ENCODE measurements at places on chromosomes 7 and 10.

GRCh38 chr7:50302486-50303334 is 1.8 kb upstream of the IKZF1 start:
- H3K27ac ChIP-seq: no peak overlapping the region
- H3K4me3 ChIP-seq: no peak overlapping the region
- no peaks in the 10 kb centered on the region for H3K36me3 ChIP-seq
- peaks cover 25% of the 10 kb centered on the region for H3K27me3 ChIP-seq
- DNase-seq: no peak

- H3K27me3 ChIP-seq: no peaks in the 10 kb centered on the region
- no peak overlapping the region for H3K4me3 ChIP-seq
- H3K4me1 ChIP-seq: no peaks in the 10 kb centered on the region
- H3K36me3 ChIP-seq: no peaks in the 10 kb centered on the region
- no peak overlapping the region for H3K27ac ChIP-seq
These were observed 33.4 kb upstream of the PDGFA start for GRCh38 chr7:552868-553635.

DNA sequence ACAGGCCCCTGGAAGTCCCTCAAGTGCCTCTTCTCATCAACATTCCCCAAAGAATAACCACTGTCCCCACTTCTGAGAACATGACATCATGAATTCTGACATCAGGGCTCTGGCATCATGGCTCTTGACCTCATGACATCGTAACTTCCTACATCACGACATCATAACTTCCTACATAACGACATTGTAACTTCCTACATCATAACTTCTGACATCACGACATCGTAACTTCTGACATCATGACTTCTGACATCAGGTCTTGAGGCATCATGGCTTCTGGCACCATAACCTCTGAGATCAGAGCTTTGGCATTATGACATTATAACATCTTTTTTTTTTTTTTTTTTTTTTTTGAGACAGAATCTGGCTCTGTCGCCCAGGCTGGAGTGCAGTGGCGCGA is 66.7 kb upstream of the FAM20C start:
- no peaks in the 10 kb centered on the region for H3K27me3 ChIP-seq
- H3K4me1 ChIP-seq: peaks cover 6% of the 10 kb centered on the region
- no peak for DNase-seq
- no peaks in the 10 kb centered on the region for H3K36me3 ChIP-seq
- H3K4me3 ChIP-seq: no peak overlapping the region

- H3K27ac ChIP-seq: no peak overlapping the region
- no peaks in the 10 kb centered on the region for H3K4me1 ChIP-seq
- no peaks in the 10 kb centered on the region for H3K27me3 ChIP-seq
- no peak overlapping the region for H3K4me3 ChIP-seq
These were observed 345.5 kb downstream of the REEP3 start for GRCh38 chr10:63866747-63867140.

DNA sequence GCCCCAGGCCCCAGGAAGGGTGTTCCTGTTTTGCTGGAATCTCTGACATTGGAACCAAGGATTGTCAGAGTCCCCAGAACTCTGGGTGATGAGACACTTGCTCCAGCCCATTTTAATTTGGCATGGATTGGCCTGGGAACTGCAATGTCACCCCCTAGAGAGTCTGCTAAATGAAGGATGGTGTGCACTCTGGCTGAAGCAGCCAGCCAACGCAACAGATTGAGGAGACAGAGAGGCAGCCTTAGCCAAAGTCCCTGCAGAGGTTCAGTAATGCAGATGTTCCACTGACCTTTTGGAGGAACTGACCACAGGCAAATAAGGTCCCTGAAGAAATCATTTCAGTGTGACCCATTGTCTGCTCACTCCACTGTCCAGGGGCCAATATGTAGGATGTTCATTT is 13.4 kb downstream of the LRRC18 start:
- DNase-seq: no peak
- H3K36me3 ChIP-seq: no peaks in the 10 kb centered on the region
- no peak overlapping the region for H3K4me3 ChIP-seq
- H3K27me3 ChIP-seq: no peaks in the 10 kb centered on the region

DNA sequence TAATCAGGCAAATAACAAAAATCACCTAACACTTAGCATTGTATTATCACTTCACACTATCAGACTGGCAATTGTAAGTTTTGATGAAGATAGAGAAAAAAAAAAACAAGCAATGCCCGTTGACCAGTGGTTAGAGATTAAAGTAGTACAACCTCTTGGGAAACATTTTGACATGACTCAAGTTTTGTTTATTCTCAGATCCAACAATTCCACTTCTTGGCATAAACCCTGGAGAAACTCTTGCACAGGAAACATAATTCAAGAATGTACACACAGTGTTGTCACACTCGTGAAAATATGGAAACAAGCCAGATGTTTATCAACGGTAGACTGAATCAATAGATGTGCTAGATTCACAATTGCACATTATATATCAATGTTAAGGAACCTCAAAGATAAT is 37.2 kb downstream of the FRMD4A start:
- no peaks in the 10 kb centered on the region for H3K27me3 ChIP-seq
- H3K4me3 ChIP-seq: no peak overlapping the region

- no peak overlapping the region for H3K27ac ChIP-seq
- H3K27me3 ChIP-seq: no peaks in the 10 kb centered on the region
- H3K4me1 ChIP-seq: no peaks in the 10 kb centered on the region
- DNase-seq: no peak
These were observed 215.6 kb downstream of the CREB5 start for GRCh38 chr7:28627896-28628295.

DNA sequence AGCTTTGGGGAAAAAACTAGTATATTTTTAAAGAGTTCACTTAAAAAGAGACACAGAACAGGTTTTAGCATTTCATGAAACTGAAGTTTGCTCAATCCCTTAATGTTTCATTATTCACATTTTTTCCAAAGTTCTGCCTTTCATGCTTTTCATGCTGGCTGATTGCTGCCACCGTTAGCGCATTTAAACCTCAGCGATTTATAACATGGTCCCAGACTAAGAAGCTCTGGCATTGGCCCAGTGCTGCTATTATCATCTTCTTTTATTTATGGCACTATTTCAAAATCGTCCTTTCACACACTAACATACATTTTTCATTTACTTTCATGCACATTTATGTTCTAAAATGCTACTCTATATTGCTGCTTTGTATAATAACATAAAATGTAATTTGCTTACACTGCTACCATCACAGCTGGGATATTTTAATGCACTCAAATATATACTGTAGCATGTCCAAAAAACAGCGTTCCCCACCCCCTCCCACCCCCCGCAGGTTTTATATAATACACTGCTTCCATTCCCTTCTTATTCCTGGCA is 141.9 kb downstream of the MPP7 start:
- no peaks in the 10 kb centered on the region for H3K36me3 ChIP-seq
- H3K27me3 ChIP-seq: no peaks in the 10 kb centered on the region
- no peak overlapping the region for H3K27ac ChIP-seq
- H3K4me1 ChIP-seq: no peaks in the 10 kb centered on the region

DNA sequence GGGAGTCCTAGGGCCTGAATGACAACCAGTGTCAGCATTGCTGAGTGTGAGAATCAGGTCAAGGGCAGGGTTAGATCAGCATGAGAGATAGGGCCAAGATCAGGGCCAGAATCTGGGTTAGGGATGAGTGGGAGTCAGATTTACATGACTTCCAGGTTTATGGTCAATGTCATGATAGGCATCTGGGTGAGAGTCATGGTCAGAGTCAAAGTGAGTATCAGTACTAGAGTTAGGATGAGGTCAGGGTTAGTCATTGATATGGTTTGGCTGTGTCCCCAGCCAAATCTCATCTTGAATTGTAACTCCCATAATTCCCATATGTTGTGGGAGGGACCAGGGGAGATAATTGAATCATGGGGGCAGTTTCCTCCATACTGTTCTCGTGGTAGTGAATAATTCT is 12.3 kb downstream of the MRPS24 start:
- H3K4me3 ChIP-seq: no peak overlapping the region
- H3K27me3 ChIP-seq: no peaks in the 10 kb centered on the region
- no peaks in the 10 kb centered on the region for H3K36me3 ChIP-seq
- DNase-seq: no peak

DNA sequence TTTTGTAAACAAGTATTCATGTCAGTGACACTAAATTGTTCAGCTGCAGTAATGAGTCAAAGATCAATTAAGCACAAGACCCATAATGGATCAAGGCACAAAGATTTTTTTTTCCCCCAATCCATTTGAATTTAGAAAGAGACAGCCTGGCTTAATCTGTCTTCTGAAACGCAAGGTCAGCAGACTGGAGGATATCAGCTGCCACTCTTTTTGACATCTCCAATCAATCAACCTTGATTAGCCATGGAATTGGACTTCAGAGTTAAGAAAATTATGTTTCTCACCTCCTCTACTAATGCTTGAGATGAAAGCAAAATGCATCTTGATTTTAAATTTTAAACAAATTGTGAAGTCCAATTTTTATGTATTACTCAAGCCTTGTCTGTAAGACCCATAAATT is 642.4 kb upstream of the STEAP1 start:
- H3K4me3 ChIP-seq: no peak overlapping the region
- H3K27ac ChIP-seq: no peak overlapping the region
- no peaks in the 10 kb centered on the region for H3K27me3 ChIP-seq
- no peaks in the 10 kb centered on the region for H3K36me3 ChIP-seq
- no peaks in the 10 kb centered on the region for H3K4me1 ChIP-seq
- DNase-seq: no peak

DNA sequence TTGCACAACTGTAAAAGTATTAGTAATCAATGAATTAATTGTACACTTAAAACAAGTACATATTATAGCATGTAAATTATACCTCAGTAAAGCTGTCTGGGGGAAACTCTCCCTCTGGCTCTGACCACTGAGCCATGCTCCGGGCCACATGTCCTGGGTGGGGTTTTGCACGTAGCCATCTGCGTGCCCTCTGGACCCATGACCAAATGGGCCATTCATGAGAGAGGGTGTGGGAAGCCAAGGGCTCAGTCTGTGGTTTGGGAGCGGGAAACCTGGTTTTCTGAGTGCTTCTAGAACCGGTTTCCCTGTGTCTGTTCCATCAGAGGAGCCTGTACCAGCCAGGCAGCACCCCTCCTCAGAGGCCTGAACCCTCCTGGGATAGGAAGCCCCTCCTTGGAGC is 143.2 kb downstream of the SH3PXD2A start:
- no peaks in the 10 kb centered on the region for H3K36me3 ChIP-seq
- no peaks in the 10 kb centered on the region for H3K4me1 ChIP-seq
- H3K27me3 ChIP-seq: no peaks in the 10 kb centered on the region
- H3K4me3 ChIP-seq: no peak overlapping the region
- no peak overlapping the region for H3K27ac ChIP-seq

GRCh38 chr7:112129655-112130323 is 76.4 kb downstream of the DOCK4 start:
- no peaks in the 10 kb centered on the region for H3K36me3 ChIP-seq
- no peak overlapping the region for H3K27ac ChIP-seq
- no peaks in the 10 kb centered on the region for H3K27me3 ChIP-seq

- no peak overlapping the region for H3K4me3 ChIP-seq
- DNase-seq: no peak
- peaks cover 2% of the 10 kb centered on the region for H3K4me1 ChIP-seq
- no peaks in the 10 kb centered on the region for H3K36me3 ChIP-seq
- H3K27me3 ChIP-seq: no peaks in the 10 kb centered on the region
- no peak overlapping the region for H3K27ac ChIP-seq
These were observed 11.0 kb upstream of the DNTT start for GRCh38 chr10:96292971-96293920.

DNA sequence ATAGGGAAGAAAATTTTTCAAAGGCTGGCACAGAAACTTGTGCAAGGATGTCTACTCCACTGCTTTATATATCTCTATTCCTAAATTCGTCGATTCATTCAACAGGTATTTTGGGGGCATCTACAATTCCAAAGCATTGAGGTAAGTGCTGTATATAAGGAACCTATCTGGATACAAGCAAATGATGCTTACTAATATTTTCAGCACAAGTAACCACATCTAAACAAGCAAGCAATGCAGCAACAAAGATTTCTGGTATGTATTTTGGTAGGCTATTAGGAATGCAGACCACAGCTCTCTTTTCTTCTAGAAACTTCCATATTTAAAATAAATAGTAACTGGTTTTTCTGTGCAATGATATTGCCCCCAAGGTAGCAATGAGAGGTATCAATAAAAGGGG is 183.9 kb downstream of the SGMS1 start:
- H3K4me3 ChIP-seq: no peak overlapping the region
- H3K27me3 ChIP-seq: no peaks in the 10 kb centered on the region
- H3K36me3 ChIP-seq: no peaks in the 10 kb centered on the region
- H3K27ac ChIP-seq: no peak overlapping the region

GRCh38 chr7:77205706-77206105 is 6.1 kb upstream of the FGL2 start:
- no peak overlapping the region for H3K4me3 ChIP-seq
- DNase-seq: no peak

GRCh38 chr10:50224330-50224952 is 26.9 kb downstream of the ASAH2 start:
- DNase-seq: no peak
- no peaks in the 10 kb centered on the region for H3K27me3 ChIP-seq
- H3K36me3 ChIP-seq: no peaks in the 10 kb centered on the region
- H3K4me3 ChIP-seq: no peak overlapping the region

DNA sequence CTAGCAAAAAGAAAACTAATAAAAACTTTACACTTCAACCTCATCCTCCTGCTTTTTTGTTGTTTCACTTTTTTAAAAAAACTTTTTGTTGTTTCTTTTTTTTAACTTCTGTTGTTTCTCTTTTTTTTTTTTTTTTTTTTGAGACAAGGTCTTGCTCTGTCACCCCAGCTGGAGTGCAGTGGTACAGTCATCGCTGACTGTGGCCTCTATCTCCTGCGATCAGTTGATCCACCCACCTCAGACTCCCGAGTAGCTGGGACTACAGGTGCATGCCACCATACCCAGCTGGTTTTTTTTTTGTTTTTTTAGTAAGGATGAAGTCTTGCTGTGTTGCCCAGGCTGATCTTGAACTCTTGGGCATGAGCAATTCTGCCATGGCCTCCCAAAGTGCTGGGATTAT is 58.0 kb upstream of the HELLS start:
- no peaks in the 10 kb centered on the region for H3K4me1 ChIP-seq
- no peaks in the 10 kb centered on the region for H3K36me3 ChIP-seq
- no peaks in the 10 kb centered on the region for H3K27me3 ChIP-seq
- no peak overlapping the region for H3K27ac ChIP-seq

- no peak for DNase-seq
- no peak overlapping the region for H3K4me3 ChIP-seq
- no peaks in the 10 kb centered on the region for H3K36me3 ChIP-seq
- H3K27me3 ChIP-seq: no peaks in the 10 kb centered on the region
- no peak overlapping the region for H3K27ac ChIP-seq
These were observed 63.0 kb downstream of the GNAI1 start for GRCh38 chr7:80197627-80198026.

DNA sequence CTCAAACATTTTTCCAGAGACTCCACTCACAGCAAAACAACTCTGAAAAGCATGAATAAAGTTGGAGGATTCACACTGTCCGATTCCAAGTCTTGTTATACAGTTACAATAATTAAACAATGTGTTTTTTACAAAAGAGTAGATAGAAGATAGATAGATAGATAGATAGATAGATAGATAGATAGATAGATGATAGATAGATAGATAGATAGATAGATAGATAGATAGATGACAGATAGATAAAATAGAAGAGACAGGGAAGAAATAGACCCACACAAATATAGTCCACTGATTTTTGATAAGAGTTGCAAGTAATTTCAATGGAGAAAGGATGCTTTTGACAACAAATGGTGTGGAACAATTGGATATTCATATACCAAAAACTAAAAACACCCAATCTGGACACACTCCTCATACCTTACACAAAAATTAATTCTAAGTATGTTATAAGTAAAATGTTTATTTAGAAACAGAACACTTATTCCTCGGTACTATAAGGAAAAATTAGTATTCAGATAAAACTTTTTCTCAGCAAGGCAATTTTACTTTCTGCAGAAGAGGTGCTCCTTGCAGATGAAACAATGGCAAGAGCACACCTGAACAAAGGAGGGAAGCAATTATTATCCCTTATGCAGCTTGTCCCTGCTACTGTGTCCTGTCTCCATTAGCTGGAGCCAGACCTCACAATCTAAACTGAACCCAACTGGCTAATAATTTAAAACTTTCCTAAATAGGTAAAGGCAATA is 5.7 kb upstream of the TAS2R39 start:
- H3K27me3 ChIP-seq: no peaks in the 10 kb centered on the region
- no peak overlapping the region for H3K4me3 ChIP-seq
- no peaks in the 10 kb centered on the region for H3K36me3 ChIP-seq
- H3K27ac ChIP-seq: no peak overlapping the region

Measured in iPS DF 6.9 (cell line).